Stimulated activated CD8-positive, alpha-beta memory T cell treated with anti-CD3 and anti-CD28 coated beads, Interleukin-4, amount 100 ng/mL, for 1 hour (primary cell): ENCODE measurements at places on chromosomes 5 and 9.

DNA sequence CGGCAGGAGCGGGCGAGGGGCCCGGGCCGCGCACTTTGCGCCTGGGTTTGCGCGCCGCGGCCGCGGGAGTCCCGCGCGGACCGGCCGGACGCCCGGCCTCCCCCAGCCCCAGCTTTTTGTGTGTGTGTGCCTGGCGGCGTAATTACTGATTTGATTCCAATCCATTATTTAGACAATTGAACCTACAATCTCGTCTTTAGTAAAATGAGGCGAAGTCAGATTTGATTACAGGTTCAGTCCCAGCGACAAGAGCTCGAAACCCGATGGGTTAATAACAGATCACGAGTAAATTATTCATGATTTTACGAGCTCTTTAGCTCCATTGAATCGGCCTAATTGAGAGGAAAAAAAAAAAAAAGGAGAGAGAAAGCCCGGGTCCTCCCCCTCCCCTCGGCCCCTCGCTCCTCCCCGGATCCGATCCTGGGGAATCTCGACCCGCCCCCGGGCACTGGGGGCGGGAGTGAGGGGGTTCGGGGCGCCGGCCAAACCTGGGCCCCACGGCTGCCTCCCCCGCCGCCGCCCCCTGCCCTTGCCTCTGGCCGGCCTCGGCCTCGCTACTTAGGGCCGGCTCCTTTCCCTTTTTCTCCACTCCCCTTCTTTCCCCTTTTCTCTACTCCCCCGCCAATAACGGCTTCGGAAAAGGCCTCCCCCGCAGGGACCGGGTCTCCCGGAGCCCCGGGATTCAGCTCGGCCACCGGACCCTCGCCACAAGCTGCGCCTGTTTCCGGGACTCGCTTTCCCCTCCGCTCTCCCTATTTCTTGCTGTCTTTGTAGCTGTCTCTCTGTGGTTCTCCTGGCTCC is 6.6 kb downstream of the LHX2 start:
- no peak for DNase-seq

DNA sequence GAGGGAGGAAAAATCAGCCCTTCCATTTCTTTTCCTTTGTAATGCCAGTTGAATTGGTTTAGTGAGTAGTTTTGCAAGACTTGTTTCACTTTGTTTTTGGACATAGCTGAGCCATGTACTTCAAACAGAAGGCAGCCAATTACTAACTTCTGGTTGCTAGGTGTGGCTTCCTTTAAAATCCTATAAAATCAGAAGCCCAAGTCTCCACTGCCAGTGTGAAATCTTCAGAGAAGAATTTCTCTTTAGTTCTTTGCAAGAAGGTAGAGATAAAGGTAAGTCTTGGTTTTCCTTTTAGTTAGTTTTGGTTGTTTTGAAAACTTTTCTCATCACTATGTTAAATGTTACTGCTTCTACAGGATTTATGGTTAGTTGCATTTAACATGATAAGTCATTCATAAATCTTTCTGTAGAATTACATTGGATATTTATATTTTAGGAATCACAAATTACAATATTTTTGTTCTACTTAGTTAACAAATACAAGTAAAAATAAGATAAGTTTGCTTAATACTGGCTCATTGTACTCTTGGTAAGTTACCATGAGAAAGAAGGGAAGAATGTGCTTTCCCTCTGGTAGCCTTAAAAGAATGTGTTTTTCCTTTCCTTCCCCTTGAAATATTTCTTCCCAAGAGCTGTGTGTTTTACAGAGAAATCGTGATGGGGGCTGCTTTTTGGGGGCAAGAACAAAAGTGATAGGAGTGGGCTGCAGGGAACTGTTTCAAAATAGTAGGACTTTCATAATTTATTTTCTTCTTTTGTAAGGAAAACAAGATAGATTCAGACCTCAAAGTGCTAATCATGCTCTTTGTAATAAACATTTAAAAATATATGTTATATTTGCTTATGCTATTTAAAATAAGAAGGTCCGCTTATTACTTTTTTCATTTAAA is at the start of gene ANXA1:
Gene ANXA1 (plus strand): TSS at position 213 of the 890 bp plus-strand sequence. CDS start 6,671 bp downstream, outside the sequence.
- no peak for DNase-seq

GRCh38 chr9:112360047-112360804 is 19.7 kb upstream of the HSDL2 start:
- no peak for DNase-seq

DNA sequence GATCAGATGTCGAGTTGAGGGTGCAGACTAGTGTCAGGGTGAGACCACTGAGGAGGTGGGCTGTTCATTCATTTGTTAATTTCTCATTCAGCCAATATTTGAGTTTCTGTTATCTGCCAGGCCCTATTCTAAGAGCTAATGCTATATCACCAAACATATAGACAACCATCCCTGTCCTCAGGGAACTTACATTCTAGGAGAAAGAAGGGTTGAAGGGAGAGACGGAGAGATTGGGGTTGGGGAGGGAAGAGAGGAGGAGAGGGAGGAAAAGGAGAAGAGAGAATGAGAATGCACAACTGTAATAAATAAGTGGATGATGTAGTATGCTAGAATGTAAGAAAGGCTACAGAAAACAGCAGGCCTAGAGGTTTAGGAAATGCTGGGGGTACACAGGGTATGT is 129.9 kb upstream of the PITX1 start:
- DNase-seq = no peak

DNA sequence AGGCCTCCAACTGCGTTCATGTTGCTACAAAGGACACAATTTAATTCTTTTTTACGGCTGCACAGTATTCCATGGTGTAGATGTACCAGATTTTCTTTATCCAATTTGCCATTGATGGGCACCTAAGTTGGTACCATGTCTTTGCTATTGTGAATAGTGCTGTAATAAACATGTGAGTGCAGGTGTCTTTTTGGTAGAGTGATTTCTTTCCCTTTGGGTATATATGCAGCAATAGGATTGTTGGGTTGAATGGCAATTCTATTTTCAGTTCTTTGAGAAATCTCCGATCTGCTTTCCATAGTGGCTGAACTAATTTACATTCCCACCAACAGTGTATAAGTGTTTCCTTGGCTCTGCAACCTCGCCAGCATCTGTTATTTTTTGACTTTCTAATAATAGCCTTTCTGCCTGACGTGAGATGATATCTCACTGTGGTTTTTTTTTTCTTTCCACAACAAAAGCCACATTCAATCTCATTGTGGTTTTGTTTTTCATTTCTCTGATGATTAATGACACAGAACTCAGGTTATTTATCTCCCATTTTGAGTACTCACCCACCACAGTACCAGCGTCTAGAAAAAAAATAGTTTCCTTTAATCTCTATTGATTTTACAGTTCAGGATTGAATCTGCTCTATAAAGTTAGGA is 21.9 kb downstream of the ARRDC3 start:
- DNase-seq = no peak

DNA sequence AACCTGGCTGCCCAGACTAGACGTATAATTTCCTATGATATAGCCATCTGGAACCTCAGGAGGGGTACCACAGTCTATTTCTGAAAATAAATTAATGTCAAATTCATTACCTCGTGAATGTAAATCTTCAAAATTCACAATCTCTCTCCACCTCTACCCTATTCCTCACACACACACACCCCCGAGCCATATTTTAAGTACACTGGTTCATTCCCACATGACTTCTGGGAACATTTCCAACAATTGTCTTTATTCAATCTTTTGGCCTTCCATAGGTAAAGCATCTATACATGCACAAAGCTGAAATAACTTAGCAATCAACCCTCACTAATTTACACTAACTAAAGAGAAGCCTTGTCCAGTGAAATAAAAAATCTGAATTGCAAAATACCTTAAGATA is 32.7 kb downstream of the SUSD1 start:
- DNase-seq = no peak

DNA sequence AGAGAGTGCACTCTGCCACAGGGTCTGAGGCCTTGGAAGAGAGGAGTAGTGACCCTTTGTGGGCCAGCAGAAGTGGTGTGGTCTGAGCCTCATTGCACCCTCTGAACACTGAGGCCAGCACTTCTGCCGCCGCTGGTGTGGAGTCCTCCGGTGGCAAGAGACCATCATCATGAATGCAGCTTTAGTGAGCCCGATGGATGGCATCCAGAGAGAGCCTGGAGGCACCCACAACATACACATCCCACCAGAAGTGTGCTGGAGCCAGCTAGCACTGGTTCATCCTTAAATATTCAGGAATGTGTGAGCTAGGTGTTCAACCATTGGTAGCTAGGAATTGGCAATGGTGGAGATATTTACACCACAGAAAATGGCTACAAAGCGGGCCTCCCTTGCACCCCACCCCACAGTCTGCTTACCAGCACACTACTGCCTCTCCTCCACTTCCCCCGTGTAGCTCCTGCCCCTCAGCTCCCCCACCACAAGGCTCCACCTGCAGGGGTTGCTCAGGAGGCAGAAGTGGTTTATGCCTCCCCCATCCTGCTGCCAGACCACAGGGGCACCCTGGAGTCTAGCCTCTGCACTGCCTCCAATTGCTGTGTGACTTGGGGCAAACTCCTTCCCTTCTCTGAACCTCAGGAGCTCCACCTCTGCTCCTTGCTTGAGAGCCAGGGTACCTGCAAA is 16.4 kb downstream of the SLC6A7 start:
- no peak for DNase-seq

GRCh38 chr5:178114325-178115135 is 1.2 kb downstream of the N4BP3 start:
- peak; percentile 27 for DNase-seq

DNA sequence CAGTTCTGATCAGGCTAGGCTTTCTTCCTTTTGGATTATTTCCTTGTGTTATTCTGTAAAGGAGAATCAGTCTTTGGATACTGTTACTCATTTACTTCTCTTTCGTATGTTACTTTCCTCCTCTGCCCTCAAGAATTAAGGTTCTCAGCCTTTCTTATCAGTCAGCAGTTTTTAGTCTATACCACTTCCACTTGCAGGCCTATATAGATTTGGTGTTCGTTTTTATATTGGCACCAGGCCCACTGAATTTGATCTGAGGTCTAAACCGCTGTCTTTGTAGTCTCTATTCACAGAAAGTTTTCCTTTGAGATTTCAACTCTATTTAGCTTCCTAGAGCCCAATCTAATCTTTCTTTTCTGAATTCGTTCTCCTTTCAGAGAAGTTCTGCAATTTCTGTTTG is 62.8 kb downstream of the ERBIN start:
- DNase-seq = no peak

DNA sequence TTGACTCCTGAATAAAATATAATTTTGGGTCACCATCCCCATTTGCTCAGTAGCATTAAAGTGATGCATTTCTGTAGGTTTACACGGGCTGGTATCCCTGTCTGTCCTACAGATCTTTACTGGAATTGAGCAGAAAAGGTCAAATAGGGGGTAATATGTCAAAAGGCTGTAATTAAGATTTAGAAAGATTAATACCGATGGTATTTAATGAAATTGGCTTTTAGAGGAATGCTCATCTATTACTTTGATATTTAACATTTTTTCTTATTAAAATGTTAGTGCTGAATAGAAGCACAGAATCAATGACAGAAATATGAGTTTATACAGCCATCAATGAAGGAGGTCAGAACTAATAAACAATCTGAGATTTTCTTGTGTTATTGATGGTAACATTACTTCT is 1762.2 kb upstream of the WWC1 start:
- no peak for DNase-seq

- no peak for DNase-seq
Observed at GRCh38 chr9:519579-519978, 304.9 kb downstream of the DOCK8 start.

- no peak for DNase-seq
Observed at GRCh38 chr5:8184455-8185063, 315.6 kb downstream of the MTRR start.

- DNase-seq = no peak
Observed at GRCh38 chr9:72592502-72593403, 71.3 kb downstream of the TMC1 start.

DNA sequence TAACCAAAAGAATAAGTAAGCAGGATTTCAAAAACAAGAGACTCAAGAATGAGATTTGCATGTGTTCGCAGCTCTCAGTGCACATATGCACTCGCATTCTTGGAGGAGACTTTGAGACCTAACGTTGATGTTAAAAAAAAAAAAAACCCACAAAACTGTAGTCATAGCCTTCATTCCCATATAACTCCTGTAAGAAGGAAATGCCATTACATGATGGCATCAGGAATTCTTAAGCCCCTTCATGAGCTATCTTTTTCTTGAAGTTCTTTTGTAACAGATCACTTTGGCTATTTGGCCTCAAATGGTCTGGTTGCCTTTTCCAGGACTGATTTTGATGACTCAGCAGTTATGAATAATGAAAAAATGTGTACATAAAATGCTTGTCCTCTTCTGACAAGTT is 113.8 kb downstream of the ALDH1A1 start:
- DNase-seq = no peak

DNA sequence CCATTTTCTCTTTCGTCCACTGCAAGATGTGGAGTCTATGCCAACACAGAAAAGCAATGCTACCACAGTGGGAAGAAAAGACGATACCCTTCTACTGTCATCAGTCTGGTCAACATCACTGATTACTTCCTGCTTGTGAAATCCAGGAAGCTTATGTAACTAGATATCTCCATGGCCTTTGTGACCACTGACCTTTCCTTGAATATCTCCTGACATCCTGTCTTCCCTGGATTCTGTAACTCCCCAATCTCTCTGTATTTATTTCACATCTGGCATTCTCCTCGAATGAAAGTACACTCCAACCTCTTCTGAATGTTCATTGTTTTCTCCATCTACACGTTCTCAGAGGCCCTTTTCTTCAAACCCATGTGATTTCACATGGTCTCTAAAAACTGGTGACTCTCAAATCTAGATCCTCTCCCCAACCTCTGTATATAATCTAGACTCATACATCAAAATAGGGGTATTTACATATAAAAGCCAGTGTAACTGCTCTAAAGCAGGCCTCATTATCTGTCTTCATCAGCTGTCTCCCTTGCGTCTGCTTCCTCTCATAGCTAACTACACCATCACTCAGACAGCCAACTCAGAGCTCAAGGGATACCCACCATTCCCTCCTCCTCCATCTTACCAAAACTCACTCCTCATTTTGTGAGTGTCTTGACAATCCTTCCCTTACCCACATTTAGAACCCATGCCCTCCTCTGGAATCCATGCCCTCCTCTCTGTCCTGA is 156.8 kb downstream of the SEMA5A start:
- no peak for DNase-seq

DNA sequence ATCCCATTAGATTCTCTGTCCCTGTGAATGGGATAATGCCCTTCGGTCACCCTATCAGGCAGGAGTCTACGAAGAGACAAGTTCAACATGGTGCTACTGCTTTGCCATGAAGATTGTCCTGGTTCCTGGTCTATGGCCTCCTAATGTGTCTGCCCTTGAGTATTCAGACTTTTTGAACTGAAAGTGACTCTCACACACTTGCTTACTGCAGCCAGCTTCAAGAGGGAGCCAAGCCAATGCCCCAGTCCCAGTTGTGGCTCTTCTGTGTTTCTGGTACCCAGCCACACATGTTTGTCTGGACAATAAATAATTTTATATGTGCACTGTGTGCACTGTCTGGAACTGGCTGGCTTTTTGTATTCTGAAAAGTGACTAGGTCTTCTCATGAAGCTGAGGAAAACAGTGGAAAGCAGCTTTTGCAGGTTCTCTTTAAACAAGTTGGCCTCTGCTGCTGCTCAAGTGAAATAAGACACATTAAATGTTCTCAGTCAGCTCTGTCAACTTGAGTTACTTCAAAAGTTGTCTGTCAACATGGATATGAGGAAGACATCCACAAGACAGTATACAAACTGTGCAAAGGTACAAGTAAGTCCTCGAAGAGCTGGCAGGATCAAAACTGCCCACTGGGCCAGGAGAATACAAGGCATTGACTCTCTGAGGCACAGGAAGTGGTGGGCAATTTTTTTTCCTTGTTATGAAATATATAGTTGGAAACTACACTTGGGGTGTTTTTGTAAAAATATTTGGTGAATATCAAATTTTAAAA is 60.0 kb downstream of the ZNF608 start:
- DNase-seq = no peak
